Stimulated activated CD8-positive, alpha-beta memory T cell treated with anti-CD3 and anti-CD28 coated beads, Interleukin-7, amount 100 ng/mL, for 1 hour (primary cell): ENCODE measurements at places on chromosomes 1 and 21.
A peak's percentile ranks its signal among the peaks of the same experiment; 100 is the strongest.

GRCh38 chr1:197633447-197634078 lies 141.7 kb downstream of the DENND1B start:
- no peak for DNase-seq

DNA sequence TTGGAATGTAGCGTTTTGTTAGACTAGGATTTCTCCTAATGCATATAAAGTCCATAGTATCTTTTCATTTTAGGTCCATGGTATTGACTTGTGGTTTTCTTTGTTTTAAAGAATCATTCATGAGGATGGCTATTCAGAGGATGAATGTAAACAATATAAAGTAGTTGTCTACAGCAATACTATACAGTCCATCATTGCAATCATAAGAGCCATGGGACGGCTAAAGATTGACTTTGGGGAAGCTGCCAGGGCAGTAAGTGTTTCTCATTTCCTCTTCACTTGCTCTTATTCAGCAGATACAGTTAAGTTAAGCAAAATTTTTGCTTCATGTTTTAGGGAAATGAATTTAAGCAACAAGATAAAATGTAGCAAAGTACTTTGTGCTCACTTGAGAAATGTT lies 25.4 kb downstream of the GNAI3 start:
- no peak for DNase-seq

- DNase-seq = no peak
These were observed 655.4 kb downstream of the RWDD3 start for GRCh38 chr1:95889400-95889799.

GRCh38 chr1:44605914-44606615 lies 68.2 kb downstream of the TMEM53 start:
- DNase-seq = no peak

DNA sequence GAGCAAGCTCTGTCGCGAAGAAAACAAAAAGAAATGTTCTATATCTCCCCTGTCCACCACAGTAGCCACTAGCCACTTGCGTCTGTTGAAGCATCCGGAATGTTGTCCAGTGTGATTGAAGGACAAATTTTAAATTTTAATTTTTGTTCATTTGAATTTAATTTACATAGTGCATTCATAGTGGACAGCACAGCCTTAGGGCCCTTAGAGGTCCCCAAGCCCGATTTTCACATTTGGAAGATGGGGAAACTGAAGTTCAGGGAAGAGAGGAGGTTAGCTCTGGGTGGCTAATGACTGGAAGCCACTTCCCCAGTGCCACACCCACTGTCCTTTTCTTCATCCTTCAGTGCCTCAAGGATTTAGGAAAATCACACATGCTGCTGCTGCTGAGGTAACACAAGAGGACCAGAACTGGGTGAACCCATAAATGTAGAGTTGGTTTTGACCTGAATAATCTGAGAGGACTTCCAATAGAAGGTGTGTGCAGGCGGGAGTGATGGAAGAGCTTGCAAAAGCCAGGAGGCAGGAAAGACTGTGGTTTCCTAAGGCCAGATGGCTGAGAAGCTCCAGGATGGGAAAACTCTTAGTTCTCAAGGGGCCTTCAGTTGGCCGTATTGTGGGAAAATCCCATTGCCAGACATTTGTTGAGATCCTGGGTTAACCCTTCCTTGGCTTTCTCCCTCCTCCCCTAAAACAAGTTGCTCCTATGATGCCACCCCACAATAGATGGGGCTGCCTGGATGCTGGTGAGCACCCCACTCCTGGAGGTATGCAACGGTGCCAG lies 49.5 kb downstream of the TRIM11 start:
- DNase-seq = no peak

- no peak for DNase-seq
These were observed 104.7 kb downstream of the CASZ1 start for GRCh38 chr1:10691740-10692125.

GRCh38 chr1:55813618-55814017 lies 598.5 kb upstream of the USP24 start:
- no peak for DNase-seq

DNA sequence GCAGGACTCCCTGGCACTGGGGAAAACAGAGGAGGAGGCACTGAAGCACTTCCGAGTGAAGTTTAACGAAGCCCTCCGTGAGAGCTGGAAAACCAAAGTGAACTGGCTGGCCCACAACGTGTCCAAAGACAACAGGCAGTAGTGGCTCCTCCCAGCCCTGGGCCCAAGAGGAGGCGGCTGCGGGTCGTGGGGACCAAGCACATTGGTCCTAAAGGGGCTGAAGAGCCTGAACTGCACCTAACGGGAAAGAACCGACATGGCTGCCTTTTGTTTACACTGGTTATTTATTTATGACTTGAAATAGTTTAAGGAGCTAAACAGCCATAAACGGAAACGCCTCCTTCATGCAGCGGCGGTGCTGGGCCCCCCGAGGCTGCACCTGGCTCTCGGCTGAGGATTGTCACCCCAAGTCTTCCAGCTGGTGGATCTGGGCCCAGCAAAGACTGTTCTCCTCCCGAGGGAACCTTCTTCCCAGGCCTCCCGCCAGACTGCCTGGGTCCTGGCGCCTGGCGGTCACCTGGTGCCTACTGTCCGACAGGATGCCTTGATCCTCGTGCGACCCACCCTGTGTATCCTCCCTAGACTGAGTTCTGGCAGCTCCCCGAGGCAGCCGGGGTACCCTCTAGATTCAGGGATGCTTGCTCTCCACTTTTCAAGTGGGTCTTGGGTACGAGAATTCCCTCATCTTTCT lies 75.5 kb downstream of the PIK3CD start:
- no peak for DNase-seq

DNA sequence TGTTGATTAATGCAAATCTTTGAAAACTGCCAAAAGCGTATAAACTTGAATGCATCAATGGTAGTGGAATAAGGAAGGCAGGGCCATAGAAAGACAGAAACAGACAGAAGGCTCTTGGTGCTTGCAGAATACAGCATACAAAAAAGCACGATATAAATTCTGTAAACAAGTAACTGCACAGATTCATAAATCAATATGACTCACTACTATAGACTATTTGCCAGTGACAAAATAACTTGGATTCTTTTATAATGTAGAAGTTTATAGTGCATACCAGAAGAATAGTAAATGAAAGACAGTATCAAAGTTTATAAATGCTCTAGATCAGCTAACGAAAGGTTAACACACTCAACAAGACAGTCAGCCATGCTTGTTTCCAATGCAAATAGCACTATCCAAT lies 349.6 kb downstream of the PTBP2 start:
- no peak for DNase-seq

- DNase-seq = no peak
These were observed 114.9 kb upstream of the DPT start for GRCh38 chr1:168843950-168844349.

DNA sequence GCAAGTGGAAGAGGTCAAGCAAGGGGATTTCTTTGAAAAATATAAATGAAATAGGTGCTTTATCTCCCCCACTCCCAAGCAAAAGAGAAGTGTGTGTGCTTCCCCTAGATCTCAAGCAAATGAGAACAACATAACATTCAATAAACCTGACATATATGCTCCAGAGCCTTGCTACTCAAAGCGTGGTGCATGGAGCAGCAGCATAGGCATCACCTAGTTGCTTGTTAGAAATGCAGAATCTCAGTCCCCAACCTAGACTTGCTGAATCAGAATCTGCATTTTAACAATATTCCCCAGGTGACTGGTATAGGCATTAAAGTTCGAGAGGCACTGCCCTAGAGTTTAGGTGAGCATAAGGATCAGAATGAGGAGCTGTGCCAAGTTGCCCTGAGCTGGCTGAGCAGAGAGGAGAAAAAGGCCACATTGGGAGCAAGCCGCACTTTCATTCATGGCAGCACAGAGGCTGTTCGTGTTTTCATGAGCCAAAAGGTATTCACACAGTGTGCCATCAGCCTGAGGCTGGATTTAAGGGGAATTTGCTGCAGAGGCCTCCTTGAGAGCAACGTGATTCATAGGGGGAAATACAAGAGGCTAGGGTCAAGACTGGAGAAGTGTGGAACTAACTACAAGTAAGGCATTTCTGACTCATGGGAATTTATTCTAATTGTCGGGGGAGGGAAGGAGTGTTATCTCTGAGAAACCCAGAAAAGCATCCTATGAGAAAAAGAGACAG lies 14.3 kb upstream of the LPAR3 start:
- DNase-seq = no peak

- no peak for DNase-seq
These were observed 1.1 kb upstream of the EPHA2 start for GRCh38 chr1:16156848-16157495.

DNA sequence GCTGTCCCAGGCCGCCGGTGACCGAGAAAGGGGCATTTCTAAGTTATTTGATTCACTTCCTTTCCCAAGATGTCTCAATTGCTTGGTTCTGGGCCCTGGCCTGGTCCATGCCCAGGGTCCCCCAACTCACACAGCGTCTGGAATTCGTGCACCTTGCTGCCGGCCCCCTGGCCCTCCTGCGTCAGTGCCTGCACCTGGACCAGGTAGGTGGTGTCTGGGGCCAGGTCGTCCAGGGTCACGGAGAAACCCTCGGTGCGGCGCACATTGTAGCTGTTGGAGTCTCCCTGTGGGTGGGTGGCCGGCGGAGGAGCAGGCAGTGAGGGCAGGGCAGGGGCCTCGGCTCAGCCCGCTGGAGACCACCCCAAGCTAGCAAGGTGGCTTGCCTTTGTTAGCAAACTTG lies 21.0 kb downstream of the EPHA2 start:
- no peak for DNase-seq

- no peak for DNase-seq
These were observed 38.0 kb upstream of the ACTRT2 start for GRCh38 chr1:2983319-2983705.

DNA sequence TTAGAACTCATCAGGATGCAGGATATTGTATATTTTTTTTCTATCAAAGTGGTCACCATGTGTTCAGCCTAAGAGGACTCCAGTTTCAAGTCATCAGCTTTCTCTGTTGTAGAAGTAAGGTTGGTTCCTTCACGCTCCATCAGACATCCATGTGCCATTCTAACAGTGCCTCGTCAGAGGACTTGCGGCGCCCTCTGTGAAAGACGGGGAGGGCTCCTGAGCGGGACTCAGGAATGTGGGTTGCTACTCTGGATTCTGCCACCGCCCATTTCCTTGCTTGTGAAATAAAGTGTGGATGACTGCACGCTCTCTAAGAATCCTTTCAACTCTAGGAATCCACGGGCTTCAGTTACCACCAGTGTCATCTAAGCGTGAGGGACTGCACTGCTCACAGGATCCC lies 593.5 kb downstream of the KIF26B start:
- no peak for DNase-seq

GRCh38 chr1:6180268-6180706 lies at the start of gene CHD5:
TSS of gene CHD5 (minus strand) at chr1:6180321. CDS start at chr1:6180023, 298 bp downstream.
- DNase-seq = no peak

DNA sequence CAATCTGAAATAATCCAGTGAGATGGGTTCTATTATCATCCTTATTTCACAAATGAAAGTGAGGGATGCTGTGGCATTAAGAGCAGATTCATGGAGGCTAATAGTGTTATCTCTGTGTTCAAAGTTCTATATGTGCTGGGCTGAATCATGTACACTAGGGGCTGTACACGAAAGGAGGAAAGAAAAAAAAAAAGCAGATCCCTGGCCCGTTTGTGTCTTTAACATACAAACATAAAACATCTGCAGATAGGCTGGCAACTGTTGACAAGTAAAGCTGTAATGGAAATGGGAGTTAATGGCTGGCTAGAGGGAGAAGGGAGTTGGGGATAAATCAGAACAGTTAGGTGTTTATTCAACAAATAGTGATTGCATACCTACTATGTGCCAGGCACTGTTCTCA lies 3.1 kb downstream of the WNT2B start:
- DNase-seq = no peak

GRCh38 chr1:240070188-240070587 lies 21.5 kb upstream of the FMN2 start:
- no peak for DNase-seq

GRCh38 chr1:67053535-67053784 lies 488 bp downstream of the SLC35D1 start:
- peak; percentile 2 for DNase-seq

DNA sequence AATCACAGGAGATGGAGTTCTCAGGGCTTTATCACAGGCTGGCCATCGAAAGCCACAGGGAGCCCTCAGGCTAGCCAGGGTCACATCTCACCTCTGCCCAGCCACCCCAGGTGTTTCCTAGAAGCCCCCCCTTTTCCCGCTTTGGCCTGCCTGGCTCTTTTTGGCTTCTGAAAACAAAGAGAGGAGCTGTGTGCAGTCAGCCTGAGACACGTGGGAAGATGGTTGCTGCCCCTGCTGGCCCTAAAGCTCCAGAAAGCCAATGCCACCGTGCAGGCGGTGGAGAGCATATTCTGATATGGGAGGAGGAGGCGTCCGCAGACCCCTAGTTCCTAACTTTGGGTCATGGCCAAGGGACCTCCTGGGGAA lies 18.7 kb upstream of the LBR start:
- DNase-seq = no peak

DNA sequence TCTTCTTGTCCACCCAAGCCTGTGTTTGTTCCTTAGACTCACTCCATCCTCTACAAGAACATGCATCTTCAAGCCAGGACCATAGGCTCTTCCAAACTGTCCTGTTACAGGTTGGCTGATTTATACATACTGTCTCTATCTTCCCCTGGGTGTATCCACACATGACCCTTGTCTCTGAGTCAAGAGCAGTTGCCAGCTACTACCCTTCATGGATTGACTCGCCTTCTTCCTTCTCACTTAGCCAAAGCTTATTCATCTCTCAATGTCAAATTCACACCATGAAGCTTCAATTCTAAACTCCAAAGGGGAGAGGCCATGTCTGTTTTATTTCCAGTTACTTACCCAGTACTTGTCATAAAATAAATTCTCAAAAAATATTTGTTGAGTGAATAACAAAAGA lies 64.1 kb upstream of the CACHD1 start:
- no peak for DNase-seq

DNA sequence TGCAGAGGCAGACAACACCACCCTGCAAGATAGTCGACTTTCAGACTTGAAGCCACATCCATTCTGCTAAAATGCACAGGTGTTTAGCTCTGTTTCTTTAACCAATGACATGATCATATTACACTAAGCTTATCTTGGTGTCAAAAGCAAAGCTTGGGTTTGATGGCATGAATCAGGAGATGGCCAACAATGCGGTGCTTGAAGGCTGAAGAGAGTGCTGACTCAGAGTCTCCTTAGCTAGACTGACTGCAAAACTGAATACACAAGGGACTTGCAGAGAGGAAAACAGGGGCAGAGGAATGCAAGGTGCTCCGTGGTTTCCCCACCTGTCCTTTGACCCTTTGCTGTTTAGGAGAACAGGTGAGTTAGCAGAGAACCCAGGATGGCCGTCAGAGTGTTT lies 262.6 kb downstream of the SIPA1L2 start:
- DNase-seq = no peak

- no peak for DNase-seq
These were observed 2.7 kb upstream of the CD5L start for GRCh38 chr1:157844089-157844830.
